ENCODE measurements at places on chromosomes 6 and 20.

DNA sequence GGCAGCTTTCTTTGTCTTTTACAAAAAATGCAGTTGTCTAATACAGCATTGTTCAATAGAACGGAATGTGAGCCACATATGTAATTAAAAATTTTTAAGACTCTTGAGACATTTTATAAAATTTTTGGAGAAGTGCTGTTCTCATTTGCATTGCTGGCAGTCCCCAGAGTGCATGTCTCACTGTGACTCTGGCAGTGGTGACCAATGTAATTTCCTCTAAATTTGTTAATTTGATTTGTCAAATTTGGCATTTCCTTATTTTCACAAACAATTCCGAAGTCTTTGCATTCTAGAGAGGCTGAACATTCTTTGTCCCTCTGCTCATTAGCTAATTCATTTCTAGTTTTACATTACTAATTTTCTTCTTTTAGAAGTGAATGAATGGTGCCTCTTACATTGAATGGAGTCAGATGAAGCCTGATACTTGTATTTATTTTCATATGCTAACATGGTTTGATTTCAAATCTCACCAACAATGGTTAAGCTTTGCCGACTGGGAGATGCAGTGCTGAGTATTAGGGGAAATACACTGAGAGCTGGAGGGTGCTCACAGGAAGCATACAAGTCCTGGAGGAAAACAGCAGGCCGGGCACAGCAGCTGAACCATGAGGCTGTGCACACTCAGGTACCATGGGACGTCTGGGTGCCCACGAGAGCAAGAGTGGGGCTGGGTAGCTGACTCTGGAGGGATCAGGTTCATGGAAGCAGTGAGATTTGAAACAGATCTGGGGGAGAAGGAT lies 68.5 kb upstream of the ARMC2 start:
- peak; percentile 47 for DNase-seq

DNA sequence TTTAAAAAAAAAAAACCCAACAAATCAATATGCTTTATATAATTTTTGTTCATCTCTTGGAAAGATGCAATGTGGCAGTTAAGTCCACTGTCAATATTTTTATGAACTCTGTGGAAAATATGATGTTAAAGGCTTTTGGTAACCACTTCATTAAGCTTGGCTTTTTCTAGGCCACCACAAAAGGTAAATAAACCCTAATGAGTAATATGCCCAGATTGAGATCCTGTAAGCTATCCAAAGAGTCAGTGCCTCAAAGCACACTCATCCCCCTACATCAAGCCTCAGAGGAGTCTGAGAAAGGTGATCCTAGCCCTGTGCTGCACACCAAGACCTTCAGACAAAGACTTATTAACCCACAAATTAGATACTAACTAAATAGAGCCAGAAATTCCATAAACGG lies 121.1 kb downstream of the CDC5L start:
- no peak for DNase-seq

DNA sequence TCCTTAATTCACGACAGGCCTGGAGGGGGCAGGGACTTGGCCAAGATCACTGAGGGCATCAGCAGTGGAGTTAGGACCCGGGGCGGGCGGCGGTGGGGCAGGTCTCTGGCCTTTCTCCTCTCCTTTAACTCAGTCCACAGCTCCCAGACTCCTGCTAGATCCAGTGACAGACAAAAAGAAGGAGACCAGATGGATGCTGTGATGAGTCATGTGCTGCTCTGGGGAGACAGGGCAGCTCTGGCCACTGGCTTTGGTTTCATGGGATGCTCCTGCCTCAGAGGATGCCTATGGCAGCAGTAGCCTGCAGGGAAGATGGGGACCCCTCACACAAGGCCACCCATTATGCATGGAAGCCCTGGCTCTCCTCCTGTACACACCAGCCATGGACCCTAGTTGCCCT lies 20.5 kb downstream of the EPB41L1 start:
- DNase-seq, result no peak

DNA sequence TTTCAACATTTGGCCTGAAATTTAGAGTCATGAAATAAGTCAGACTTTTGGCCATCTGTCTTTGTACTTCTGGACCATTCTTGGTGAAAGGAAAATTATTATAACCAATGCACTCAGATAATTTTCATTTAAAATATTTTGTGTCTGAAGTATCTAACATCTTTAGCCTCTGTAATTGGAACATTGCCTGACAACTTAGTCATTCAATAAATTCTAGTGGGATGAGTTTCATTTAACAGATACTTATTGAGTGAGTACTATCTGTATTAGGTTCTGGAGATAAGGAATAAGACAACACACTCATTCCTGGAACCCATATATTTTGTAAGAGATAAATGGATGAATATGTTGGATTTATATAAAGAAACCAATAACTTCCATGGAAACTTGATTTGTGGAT lies 536.0 kb downstream of the BCKDHB start:
- DNase-seq, result no peak
